ENCODE measurements at places on chromosomes 2 and 18.

GRCh38 chr18:37260367-37261093 is 305.1 kb downstream of the CELF4 start:
- no peak for DNase-seq

DNA sequence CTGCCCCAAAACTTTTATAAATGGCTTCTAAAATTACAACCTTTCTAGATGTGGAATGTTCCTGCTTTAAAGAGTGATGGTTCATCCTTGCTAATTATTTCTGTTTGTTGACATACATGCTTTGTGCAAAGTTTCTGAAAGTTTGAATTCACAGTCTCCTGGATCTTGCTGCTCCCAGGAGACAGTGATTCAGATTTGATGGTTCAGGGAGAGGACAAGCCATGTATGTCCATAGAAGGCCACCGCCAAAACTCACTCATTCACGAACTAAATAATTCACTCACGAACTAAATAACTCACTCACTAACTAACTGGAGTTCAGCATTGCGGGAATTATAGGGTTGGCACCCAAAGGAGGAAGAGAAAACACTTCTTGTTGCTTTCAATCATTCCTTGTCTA is 416.5 kb upstream of the ZEB2 start:
- DNase-seq, result no peak

DNA sequence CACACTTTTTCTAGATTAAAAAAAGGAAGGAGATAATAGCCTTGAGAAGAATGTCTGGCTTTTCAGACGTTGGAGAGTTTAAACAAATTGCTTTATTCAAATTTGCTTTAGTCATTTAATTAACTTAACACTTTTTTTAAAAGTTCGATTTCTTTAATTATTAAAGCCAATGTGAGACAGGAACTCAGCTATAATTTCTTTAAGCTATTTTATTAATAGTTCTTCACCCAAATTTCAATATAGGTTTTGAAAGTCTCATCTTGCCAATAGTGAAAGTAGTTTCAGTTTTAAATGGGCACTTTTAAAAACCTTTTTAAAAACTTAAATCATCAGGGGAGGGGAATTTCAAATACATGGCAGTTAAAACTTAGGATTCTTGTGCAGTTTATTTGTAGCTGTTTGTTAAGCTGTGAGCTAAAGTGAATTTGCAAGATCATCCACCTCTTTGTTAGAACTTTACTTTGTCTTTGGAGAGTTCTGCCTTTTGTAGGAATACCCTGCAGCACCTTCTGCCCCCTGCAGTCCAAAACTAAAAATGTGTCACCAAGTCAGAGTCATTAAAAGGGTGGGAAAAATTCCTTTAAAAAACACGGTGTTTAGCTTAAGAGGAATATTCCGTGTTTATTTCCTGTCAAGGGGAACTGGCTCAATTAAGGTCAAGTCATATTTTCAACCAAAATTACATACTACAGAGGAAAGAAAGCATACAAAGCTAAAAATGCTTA is 4.6 kb downstream of the TGIF1 start:
- peak; percentile 27 for DNase-seq

DNA sequence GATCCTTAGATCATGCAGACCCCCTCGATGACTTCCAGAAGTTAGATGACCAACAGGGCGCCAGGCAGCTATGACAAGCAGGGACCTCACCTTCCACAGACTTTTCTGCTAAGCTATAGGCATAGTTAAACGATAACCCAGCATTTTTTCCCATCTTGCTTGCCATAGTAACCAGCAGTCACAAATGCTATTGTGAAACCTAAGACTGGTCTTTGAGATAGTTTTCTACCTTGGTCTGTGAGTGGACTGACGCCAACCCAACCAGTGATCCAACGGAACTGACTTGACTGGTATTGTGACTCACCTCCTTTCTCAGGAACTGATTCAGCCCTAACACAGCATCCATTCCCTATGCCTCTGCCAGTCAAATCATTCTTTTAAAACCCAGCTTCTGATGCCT is 361.2 kb downstream of the LRRTM4 start:
- no peak for DNase-seq

- no peak for DNase-seq
Measured at GRCh38 chr2:231720987-231721966, 13.0 kb downstream of the PTMA start.

- DNase-seq, result no peak
Measured at GRCh38 chr18:46054956-46055837, 16.9 kb downstream of the PSTPIP2 start.

DNA sequence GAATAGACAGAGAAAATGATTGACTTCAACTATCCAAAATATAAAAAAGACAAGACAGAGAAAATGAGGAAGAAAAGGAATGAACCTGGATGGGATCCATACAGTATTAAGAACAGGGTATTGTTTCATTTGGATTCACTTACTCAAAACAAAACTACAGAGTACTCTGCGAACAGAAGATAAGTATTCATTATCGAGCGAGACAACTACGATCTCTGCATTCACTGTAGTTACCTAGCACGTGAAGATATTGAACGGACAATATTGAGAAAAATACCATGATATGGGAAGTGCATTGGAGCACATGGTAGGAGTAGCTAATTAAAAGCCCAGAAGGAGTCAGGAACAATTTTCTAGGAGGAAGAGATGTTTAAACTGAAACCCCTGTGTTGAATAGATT is 1.0 kb upstream of the ORC2 start:
- DNase-seq, result no peak

DNA sequence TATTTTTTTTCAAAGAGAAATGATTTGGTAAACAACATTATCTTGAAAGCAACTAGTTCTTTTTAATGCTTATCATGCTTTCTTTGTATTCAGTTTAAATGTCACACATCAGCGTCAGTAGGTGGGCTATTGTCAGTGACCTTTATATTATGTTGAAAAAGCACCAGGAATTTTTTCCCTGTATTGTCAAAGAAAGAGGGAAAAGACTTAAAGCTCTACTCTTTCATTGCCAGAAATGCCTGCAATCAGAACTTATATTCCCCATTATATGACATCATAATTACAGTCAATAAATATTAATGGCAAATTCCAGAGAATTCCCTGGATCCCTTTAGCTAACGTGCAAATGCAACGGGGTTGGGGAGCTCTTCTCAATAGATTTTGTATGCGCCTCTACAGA is 353.9 kb downstream of the CDH2 start:
- DNase-seq, result no peak

GRCh38 chr2:144429396-144430112 is 90.4 kb downstream of the ZEB2 start:
- DNase-seq, result no peak

GRCh38 chr2:36468463-36469105 is 113.0 kb downstream of the CRIM1 start:
- no peak for DNase-seq

DNA sequence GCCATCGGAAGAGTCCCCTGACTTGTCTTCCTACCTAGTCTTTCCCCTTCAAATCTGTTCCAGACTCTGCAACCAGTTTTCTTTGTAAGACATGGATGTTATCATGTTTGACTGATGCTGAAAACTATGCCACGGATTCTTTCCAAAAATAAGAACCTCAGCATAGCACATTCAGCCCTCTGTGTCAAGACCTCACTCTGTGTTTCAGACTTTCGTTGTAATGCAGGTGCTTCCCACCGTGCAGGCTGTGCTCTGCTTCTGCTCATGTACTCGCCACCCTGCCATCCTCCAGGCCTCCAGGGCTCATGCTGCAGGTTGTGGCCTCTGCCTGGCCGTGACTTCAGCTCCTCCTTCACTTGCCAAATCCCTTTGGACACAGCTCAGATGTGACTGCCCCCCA is 347.0 kb upstream of the RAB12 start:
- no peak for DNase-seq

- DNase-seq, result peak; percentile 49
Measured at GRCh38 chr18:13216092-13216582, 2.4 kb upstream of the LDLRAD4 start.

- no peak for DNase-seq
Measured at GRCh38 chr18:47331026-47331425, 79.6 kb upstream of the SKOR2 start.

DNA sequence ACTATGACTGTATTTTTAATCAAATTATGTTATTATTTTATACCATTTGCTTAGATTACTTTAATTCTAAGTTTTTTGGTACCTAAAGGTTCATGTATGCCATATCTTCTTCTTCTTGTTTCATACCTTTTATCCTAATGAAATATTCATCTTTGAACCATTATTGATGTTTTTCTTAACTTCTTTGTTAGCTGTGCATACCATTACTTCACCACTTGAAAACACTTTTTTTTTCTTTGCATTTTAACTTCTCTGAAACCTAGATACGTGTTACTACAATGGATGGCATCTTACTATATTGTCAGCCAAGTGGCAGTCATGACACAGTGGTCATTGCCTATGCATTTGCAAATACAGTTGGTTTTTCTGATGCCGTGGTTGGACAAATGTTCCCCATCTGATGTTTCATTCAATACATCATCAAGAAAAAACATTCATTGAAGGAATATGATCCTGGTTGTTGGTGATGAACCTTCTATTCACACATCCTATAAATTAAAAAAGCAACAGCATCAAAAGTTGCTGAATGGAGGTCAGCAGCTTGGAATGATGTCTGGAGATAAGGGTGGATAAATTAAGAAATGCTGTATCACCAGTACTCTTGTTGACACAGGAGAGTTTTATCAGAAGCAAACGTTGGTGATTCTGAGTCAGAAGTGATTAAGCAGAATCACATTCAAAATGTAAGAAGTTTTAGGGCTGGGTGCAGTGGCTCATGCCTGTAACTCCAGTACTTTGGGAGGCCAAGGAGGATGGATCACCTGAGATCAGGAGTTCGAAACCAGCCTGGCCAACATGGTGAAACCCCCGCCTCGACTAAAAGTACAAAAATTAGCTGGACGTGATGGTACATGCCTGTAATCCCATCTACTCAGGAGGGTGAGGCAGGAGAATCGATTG is 7.4 kb downstream of the IL36A start:
- DNase-seq, result no peak

DNA sequence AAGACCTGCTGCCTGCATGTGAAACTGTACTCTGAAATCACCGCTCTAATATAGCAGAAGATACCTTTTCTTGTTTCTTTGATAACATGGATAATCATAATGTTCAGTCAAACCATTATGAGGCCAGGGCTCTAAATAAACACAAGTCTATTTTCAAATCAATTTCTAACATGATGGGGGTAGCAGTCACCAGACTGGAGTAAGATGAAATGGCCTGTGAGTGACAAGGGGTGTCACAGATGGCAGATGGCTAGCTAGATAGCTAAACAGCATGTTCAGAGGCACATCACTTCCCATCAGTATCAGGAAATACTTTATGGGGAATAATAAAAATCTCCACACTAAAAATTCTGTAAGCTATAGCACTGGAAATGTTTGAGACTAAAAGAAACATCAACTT is 14.0 kb downstream of the MBD2 start:
- no peak for DNase-seq

DNA sequence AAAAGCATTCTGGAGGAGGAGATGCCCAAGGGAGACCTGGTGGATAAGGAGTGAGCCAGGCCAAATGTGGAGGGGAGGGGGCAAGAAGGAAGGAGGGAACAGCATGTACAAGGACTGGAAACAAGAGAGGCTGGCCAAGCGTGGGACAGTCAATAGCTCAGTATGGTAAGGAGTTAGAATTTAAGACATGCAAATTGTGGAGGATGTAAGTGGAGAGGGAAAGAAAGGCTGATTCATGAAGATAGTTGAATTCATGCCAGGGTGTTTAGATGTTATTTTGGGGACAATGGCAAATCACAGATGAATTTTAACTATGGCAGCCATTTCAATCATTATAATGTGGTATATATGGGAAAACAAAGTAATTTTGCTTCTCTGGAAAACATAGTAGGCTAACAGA is 462.3 kb downstream of the MEIS1 start:
- DNase-seq, result no peak

GRCh38 chr2:97735161-97735561 is 21.8 kb downstream of the ZAP70 start:
- no peak for DNase-seq

DNA sequence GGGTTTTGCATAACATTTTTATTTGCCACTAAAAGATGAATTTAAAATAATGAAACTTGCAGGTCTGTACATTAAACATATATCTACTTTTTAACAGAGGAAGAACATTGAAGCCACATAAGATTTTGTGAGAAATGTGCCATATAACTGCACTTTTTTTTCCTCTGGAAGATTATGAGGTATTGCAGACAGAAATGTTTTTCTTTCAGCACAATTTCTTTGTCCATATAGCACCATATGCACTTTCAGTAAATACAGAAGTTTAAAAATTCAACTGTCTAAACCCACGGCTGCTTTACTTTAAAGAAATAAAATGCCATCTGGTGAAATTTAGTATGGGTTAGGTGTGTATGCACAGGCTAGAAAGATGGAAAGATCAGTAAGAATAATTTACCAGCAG is 470 bp upstream of the FAP start:
- no peak for DNase-seq
